Activated CD4-positive, alpha-beta T cell treated with anti-CD3 and anti-CD28 coated beads, Interleukin-2, amount 50 U/mL, for 4 hours (primary cell): ENCODE measurements at places on chromosomes 3 and 15.
A peak's percentile ranks its signal among the peaks of the same experiment; 100 is the strongest.

DNA sequence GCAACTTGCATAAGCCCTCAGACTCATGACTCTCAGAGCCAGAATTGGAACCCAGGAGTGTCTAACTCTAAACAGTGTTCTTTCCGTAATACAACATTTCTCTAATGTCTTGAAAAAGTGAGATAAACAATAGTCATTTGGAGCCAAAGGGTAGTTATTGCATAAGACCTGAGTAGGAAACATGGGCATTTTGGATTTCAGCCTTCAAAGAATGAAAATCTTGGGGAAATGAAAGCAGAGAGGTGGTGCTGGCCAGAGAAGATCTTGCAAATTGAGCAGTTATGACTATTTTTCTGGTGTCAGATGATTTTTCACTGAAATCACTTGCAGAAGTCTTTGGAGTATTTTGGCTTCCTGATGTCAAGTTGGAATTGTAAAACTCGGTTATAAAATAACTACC is 379.4 kb downstream of the DIPK2A start:
- no peak for DNase-seq

- DNase-seq: peak; percentile 92
Observed at GRCh38 chr15:43800286-43801141, at the start of gene HYPK. HYPK (plus strand) TSS chr15:43800599; CDS start chr15:43800623, 24 bp downstream.

- no peak for DNase-seq
Observed at GRCh38 chr15:88637436-88637835, 1.4 kb upstream of the ISG20 start.

DNA sequence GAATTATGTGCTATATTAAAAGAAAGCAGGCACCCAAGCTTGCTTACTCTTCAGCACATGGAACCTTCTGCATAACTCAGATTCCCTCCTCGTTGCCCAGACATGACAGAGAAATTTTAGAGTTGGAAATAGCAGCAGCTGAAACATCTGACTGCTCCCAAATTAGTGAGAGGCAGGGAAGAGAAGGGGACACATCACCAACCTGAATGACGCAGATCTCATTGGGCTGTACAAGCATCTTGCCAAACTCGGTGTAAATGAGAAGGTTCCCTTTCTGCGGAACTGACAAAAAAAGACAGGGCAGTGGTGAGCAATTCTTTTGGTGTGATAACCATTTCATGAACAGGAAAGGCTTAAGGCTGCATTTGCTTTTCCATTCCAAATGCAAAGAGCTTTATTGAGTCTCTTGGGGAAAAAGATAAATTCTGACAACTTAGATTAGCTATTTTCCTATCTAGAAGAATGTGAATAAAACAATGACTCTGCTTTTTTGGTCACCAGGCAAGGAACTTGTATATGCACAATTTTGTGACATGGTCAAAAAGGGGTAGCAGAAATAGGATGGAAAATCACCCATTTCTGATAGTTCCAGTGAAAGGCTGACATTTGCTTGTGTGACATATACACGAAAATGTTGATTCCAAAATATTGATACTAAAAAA is 35.1 kb downstream of the HGD start:
- DNase-seq: no peak

- DNase-seq: no peak
Observed at GRCh38 chr3:149575961-149576564, 81.8 kb downstream of the WWTR1 start.

DNA sequence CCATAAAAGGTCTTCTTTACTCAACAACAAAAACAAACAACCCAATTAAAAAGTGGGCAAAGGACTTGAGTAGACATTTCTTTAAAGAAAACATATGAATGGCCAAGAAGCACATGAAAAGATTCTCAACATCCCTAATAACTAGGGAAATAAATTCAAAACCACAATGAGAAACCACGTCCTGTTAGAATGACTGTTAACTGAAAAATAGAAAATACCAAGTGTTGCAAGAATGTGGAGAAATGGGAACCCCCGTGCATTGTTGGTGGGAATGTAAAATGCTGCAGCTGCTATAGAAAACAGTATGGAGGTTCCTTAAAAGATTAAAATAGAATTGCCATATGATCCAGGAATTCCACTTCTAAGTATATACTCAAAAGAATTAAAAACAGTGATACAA is 34.8 kb downstream of the NMNAT3 start:
- DNase-seq: no peak

DNA sequence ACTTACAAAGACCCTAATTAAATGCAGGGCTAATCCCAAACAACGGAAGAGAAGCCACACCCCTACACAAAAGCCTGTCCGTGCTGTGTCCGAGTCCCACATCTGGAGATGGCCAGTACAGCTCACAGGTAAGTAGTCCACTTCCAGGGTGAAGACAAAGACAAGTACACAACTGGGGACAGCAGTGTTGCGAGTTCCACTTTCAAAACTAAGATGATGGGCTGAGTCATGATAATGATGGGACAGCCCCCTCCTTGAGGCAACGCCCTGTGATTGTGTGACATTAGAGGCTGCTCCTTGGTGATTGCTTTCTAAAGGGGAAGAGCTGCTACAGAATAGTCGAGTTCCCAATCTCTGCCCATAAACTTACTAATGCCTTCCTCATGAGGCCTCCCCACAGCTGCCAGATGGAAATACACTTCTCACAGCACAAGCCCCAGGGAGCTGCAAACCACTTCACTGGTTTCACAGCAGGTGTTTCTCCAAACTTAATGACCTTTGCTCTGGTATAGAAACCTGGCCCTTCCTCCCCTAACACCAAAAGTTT is 27.6 kb downstream of the RFT1 start:
- DNase-seq: peak; percentile 18

DNA sequence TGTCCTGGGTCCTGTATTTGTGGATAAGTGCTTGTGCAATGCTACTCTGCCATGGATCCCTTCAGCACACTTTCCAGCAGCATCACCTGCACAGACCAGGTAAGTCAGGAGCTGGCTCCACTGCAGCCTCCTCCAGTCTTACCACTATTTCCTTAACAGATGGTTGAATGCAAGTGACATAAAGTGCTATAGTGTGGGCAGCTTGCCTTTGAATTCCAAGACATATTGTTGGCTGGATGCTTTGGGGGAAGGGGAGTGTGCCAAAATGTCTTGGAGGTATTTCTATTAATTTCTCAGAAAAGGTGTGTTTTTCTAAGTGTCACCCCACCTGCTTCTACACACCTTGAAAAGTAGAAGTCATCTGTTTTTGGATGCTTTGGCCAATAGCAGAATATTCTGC is 352.2 kb upstream of the SUCLG2 start:
- DNase-seq: no peak

GRCh38 chr15:68992696-68993095 is 21.8 kb upstream of the NOX5 start:
- no peak for DNase-seq
